ENCODE measurements at places on chromosomes 3 and 15.

- no peak for DNase-seq
These were observed 76.8 kb downstream of the ADCY5 start for GRCh38 chr3:123371859-123372685.

- DNase-seq, result no peak
These were observed 173.6 kb upstream of the LYSMD4 start for GRCh38 chr15:99906793-99907192.

DNA sequence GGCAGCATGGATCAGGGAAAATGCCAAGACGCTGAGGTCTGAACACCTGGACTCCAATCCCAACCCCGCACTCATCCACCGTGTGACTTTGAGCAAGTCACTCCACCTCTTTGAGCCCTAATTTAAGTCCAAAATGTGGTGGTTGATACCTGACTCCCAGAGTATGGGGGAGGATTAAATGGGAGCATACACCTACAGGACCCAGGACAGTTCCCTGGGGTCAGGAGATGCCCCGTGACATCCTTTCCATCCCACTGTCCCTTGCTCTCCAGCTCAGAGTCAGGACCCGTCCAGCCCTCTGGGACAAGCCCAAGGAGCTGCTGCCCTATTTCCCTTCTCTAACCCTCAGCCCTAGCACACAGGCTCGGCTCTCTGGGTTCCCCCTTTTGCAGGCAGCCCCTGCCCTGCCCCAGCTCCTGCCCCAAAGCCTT is 276.4 kb downstream of the XXYLT1 start:
- no peak for DNase-seq

- peak; percentile 51 for DNase-seq
These were observed 34.8 kb downstream of the SRGAP3 start for GRCh38 chr3:9214599-9214998.

DNA sequence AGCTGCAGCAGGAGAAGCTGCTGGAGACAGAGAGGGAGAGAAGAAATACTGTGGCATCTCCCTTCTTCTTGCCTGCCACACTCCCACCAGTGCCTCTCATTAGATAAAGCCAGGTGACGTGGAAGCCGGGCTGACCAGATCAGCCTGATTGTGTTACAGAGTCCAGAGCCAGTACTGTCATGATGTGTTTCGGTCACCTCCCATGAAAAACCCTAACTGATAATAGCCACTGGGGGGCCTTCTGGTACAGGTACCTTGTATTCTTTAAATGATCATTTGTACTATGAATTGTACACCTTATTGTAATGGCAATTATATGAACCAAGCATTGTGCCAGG is 125.8 kb upstream of the TMEM108 start:
- no peak for DNase-seq

GRCh38 chr3:44926172-44926571 is 49.8 kb downstream of the ZDHHC3 start:
- no peak for DNase-seq

DNA sequence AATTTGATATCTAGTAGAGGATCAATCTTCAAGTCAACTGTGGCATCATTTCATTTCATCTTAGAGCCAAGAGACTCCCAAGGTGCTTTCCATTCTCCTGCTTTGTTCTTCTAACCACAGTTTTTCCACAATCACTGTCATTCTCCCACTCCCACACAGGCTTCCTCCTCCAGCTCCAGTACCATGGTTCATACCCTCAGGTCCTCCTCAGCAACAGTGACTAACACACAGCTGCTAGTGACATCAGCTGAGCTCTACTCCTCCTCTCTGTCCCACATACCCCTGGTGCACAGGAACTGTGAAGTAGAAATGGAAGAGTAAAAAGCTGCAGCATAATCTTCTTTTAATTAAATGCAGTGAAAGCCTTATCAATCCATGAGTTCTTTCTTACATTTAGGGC is 200.2 kb upstream of the DPH6 start:
- no peak for DNase-seq

DNA sequence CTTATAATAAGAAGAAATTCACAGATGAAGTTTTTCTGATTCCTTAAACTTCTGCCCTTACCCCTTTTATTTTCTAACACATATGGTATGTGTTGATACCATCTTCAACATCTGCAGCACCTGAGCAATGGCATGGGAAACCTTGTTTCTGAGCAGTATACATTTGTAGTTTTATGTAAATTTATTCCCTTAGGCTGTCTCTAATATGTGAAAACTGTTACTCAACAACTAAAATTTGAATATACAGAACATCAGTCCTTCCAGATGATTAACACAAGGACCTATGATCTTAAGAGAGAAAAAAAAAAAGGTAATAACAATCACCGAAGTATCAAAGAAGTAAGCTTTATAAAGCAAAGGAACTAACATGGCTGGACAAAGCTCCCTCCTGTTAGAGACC is 190.5 kb downstream of the TBC1D5 start:
- DNase-seq, result no peak

GRCh38 chr3:144114767-144115166 is 143.1 kb downstream of the DIPK2A start:
- no peak for DNase-seq

- DNase-seq, result no peak
These were observed 2.6 kb downstream of the KIF7 start for GRCh38 chr15:89652666-89653065.

DNA sequence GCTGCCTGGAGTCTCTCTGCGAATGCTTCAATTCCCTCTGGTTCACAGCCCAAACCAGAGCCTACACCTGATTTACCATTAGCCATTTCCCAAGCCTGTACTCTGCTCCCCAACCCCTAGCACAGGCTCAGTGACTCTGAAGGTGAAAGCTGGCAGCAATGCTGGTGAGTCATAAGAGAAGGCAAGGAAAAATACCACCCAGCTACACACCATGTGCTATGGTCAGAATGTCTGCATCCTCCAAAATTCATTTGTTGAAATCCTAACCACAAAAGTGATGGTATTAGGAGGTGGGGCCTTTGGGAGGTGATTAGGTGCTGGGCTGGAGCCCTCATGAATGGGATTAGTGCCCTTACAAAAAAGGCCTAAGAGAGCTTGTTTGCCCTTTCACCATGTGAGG is 117.1 kb upstream of the TJP1 start:
- DNase-seq, result no peak

DNA sequence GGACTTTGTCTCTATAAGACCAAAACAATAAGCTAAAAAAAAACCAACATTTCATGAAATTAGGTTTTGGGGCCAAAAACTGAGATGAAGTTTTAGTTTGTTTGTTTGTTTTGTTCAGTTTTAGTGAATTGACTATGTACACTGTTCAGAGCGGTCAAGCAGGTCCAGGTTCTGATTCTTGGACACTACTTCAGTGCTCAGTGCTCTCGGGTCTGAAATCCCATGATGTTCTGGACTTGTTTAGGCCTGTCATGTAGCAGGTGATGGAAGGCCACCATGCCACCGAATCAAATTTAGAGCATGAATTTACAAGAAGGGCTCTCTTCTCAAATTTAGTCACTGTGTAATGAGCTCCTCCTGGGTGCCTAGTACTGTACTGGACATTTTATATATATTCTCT is 45.5 kb downstream of the COL8A1 start:
- no peak for DNase-seq

DNA sequence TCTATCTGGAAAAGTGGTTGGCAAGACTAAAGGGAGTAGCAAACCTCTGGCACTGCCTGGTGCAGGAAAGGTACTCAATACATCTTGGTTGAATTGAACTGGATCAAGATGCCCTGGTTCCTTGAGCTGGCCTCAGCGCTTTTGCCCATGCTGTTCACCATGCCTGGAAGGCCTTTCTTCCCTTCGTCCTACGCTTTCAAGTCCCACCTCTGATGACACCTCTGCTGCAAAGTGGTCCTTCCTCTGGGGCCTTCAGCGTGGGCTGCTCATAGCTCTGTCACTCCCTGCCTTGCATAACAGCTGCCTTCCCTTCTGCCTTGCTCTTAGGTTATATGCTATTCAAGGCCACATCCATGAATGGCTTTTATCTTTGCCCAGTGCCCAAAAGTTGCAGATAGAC is 23.0 kb downstream of the ITGA11 start:
- DNase-seq, result no peak
